ENCODE measurements at places on chromosomes 1 and 21.

- DNase-seq, result no peak
Observed at GRCh38 chr1:185104083-185104482, 52.7 kb downstream of the TRMT1L start.

DNA sequence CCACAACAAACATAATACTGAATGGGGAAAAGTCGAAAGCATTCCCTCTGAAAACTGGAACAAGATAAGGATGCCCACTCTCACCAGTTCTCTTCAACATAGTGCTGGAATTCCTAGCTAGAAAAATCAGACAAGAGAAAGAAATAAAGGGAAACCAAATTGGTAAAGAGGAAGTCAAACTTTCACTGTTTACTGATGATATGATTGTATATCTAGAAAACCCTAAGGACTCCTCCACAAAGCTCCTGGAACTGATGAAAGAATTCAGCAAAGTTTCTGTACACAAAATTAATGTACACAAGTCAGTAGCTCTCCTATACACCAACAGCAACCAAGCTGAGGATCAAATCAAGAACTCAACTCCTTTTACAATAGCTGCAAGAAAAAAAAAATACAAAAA lies 6.9 kb upstream of the F13B start:
- no peak for DNase-seq

- no peak for DNase-seq
Observed at GRCh38 chr1:172835834-172836233, 176.9 kb downstream of the FASLG start.

DNA sequence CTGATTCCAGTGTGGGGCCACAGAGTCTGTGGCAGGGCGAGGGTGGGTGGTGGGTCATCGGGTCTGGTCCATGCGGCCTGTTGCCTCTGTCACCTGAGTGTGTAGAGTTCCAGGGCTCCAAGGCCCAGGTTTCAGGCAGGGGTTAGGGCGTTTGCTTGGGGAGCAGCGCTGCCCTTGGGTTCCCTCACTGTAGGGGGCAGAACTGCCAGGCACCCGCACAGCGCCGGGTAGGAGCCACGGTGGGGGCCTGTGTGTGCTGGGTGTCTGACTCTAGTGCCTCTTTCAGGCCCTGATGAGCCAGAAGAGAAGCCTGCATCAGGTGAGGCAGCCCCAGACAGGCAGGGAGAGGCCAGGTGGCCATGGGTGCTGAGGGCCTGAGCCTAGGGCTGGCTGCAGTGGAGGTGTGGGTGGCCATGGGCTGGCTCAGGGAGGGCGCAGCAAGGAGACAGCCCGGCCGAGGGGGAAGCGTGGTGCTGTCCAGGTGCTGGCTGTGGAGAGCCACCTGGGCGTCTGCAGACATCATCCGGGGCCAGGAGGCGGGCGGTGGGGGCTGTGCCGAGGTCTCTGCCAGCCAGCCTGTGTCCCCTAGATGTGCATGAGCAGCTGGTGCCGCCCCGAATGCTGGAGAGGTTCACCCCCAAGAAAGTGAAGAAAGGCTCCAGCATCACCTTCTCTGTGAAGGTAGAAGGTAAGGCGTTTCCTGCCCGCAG lies 72.3 kb downstream of the TRIM11 start:
- DNase-seq, result no peak

GRCh38 chr1:189868021-189868420 lies 609.6 kb downstream of the BRINP3 start:
- no peak for DNase-seq

DNA sequence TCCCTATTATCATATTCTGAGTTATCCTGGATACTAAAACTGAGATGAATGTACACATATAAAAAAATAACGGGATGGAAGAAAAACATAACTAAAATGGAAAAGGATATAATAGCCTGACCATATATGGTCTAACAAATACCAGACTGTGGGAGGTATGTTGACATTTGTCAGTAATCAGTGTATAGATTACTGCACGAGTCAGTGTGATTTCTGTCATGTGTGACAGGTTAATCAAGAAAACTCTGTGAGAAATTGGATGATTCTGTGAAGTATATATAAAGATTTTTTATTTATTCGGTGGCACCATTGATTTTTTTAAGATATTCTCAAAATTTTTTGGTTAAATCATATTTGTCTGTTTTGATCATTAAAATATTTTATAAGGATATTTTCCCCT lies 547.3 kb upstream of the B3GALT2 start:
- DNase-seq, result no peak

- DNase-seq, result no peak
Observed at GRCh38 chr1:64246294-64246917, 43.0 kb downstream of the UBE2U start.

GRCh38 chr1:30755746-30756145 lies 1.8 kb downstream of the LAPTM5 start:
- no peak for DNase-seq

DNA sequence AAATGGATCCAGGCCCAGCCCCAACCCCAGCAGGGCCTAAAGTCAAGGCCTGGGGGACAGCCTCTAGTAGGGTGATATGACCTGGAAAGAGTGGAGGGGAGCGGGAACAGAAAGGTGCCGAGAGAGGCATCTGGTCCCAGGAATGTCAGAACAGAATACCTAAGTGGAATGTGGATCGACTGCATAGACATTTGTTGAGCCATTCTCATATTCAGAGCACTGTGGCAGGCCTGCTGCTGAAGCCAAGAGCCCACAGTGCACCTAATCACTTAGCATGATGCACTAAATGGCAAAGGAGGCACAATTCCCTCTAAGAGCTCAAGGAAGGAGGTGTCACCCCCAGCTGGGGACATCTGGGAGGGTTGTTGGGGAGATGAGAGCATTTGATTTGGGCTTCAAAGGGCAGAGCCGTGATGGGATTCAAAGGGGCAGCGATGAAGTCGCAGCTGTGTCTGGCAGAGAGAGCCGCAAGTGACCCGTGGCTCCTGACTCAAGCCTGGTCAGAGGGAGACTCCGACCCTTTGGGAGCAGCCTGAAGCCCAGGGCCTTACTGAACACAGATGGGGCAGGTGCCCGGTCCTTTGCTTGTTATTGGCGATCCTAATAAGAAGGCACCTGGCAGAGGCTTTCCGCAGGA lies 8.6 kb upstream of the PKP1 start:
- no peak for DNase-seq

DNA sequence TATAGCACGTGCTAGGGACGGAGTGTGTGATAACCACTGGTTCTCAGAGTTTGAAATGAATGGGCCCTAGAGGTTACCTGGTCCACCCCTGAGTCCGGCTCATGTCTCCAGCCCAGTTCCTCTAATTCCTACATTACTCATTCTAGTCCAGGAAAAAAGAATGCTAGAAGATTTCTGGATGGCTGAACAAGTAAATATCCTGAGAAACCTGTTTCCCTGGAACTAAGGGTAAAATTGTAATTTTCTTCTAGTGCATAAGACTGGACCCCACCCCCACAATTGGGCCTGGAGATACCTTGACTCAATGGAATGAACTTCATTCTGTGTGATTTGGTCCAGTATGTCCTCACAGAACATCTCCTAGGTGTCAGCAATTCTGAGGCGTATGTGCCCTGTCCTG lies 208.4 kb downstream of the TRABD2B start:
- no peak for DNase-seq

- DNase-seq, result no peak
Observed at GRCh38 chr21:24188506-24188905, 1418.8 kb downstream of the MRPL39 start.

DNA sequence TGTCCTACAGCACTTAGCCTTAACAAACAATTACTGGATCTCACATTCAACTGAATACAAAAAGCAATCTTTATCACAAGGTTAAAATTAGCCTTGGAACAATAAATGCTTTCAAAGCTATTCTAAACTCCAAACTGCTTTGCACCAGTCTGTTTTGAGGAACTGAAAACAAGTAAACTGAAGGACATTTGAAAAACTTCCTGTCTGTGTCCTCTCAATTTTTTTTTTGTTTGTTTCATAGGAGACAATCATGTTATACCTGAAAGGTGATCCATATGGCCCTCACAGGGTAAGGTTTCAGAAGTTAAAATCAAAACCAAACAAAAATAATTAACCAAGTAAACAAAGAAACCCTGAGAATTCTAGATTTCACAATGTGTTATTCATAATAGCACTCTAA lies 459.1 kb downstream of the DPYD start:
- DNase-seq, result no peak

- DNase-seq, result no peak
Observed at GRCh38 chr21:22725436-22725835, 1727.2 kb downstream of the NCAM2 start.

GRCh38 chr1:31750858-31751510 lies 13.2 kb downstream of the ADGRB2 start:
- no peak for DNase-seq

- no peak for DNase-seq
Observed at GRCh38 chr1:40594187-40594531, 62.7 kb downstream of the ZNF684 start.

GRCh38 chr1:208174731-208175507 lies 69.3 kb downstream of the PLXNA2 start:
- no peak for DNase-seq

- DNase-seq, result no peak
Observed at GRCh38 chr1:214370615-214371014, 89.7 kb downstream of the SMYD2 start.

DNA sequence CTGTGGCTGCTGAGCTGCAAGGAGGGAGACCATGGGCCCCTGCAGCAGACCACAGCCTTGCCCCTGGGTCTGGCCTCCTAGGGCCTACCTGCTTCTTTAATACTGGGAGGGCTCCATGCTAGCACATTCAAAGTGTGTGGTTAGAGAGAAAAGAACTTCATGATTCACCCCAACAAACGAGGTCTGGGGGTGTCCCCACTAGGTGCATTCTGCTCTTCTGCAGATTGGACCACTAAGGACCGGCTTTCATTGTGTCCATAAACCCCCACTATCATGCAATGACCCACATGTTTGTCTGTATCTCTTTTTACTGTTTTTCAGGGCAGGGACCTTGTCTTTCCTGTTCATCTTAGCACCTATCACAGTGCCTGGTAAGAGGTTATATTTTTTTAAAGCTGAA lies 185.4 kb downstream of the OMA1 start:
- no peak for DNase-seq

DNA sequence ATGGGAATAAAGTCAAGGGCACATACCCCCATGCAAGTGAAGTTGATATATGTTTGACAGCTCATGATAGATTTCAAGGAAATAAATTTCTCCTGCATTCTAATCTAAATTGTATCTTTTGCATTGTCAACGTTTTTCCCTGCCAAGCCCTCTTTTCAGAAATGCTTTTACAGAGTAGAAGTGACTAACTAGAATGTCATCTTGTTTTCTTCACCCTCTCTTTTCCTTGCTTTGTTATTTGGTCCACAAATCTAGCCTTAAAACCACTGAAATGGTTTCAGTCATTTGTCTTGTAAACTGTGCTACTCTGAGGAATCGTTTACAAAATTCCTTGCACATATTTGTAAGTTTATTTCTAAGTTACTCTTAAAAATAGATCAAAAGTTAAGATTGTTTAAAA lies 600.8 kb upstream of the CXADR start:
- DNase-seq, result no peak

DNA sequence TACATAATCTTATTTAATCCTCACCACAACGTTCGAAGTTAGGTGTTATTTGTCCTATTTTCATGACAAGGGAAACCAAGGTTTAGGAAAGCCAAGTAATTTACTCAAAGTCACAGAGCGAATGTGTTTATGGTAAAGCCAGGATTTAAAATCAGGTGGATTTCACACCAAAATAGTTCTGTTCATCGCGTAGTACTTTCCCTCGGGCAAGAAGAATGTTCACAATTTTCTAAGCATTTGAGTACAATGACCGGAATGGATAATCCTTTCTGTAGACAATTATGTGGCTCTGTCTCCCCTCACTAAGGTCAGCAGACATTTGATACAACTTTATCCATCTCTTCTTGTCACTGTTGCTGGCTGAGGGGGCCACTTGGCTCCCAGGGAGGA lies 204.2 kb downstream of the ST6GALNAC3 start:
- DNase-seq, result no peak

- DNase-seq, result no peak
Observed at GRCh38 chr1:2098839-2099785, 48.9 kb downstream of the PRKCZ start.

GRCh38 chr1:67184838-67185421 lies 18.7 kb downstream of the IL23R start:
- no peak for DNase-seq

- DNase-seq, result no peak
Observed at GRCh38 chr1:116170721-116171589, 59.8 kb downstream of the MAB21L3 start.

GRCh38 chr1:219837994-219838294 lies 90.4 kb downstream of the SLC30A10 start:
- DNase-seq, result no peak

GRCh38 chr1:207810173-207810572 lies 58.3 kb downstream of the CD46 start:
- DNase-seq, result no peak

- DNase-seq, result no peak
Observed at GRCh38 chr1:171019971-171020370, 70.7 kb upstream of the FMO3 start.

DNA sequence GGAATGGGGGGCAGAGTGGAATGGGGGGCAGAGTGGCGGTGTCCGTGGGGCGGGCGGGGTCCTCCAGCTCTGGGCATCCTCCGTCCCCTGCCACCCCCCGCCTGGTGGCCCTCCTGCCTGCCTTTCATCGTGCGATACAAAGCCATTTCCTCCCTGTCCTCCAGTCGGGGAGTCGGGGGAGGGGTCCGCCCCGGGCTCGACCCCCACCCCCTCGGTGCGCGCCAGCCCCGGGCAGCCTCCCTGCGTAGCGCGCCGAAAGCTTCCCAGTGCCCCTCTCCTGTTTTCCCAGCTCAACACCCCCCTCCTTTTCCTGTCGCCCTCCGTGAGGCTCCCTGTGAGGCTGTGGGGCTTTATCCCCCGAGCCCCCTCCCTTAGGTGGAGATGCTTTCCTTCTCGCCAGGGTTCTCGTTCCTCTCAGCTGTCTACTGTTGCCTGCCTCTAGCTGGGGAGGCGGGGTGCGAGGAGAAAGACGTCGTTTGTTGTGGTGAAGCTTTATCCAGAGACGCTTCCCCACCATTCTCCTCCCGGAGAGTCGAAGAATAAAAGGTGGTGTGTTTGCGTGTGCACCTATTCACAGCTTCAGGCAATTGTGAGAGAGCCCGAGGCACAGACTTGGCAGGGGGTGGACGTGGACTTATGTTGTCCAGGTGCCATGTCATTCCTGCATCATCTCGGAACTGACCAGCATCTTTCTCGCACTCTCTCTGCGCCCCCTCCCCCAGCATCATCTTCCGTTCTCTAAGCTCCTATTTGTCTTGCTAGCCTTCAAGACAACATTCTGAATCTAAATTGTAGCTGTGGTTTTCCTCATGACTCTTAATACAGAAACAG lies 848 bp downstream of the DNM3 start:
- no peak for DNase-seq

DNA sequence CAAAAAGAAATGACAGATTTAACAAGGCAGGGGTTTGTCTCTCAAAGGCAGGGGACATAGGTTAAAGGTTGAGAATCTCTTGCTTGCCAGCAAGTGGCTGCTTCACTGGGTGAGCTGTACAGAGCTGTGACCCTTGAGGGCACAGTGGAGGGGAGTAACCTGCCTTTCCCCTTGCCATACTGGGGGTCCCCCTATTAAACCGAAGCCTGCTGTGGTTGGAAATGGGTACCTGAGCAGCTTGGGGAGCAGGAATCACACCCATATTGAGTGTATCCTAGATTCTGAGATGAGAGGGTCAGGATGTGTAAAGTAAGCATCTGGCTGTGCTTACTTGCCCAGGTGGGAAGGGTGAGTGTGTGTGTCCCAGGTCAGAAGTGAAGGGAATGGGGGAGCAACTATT lies 31.8 kb downstream of the WNT4 start:
- DNase-seq, result no peak

GRCh38 chr1:22264464-22265341 lies 121.8 kb upstream of the WNT4 start:
- DNase-seq, result no peak

All from SW 1271 (cell line).